Stimulated activated CD4-positive, alpha-beta T cell treated with anti-CD3 and anti-CD28 coated beads, Interleukin-15, amount 100 ng/mL, for 48 hours (primary cell): ENCODE measurements at places on chromosomes 5 and 9.

- DNase-seq: no peak
Measured at GRCh38 chr5:10652151-10652550, 88.3 kb downstream of the ANKRD33B start.

- no peak for DNase-seq
Measured at GRCh38 chr5:22044229-22044628, 808.9 kb downstream of the CDH12 start.

GRCh38 chr9:37293664-37294524, 128.6 kb upstream of the GRHPR start:
- DNase-seq: no peak

DNA sequence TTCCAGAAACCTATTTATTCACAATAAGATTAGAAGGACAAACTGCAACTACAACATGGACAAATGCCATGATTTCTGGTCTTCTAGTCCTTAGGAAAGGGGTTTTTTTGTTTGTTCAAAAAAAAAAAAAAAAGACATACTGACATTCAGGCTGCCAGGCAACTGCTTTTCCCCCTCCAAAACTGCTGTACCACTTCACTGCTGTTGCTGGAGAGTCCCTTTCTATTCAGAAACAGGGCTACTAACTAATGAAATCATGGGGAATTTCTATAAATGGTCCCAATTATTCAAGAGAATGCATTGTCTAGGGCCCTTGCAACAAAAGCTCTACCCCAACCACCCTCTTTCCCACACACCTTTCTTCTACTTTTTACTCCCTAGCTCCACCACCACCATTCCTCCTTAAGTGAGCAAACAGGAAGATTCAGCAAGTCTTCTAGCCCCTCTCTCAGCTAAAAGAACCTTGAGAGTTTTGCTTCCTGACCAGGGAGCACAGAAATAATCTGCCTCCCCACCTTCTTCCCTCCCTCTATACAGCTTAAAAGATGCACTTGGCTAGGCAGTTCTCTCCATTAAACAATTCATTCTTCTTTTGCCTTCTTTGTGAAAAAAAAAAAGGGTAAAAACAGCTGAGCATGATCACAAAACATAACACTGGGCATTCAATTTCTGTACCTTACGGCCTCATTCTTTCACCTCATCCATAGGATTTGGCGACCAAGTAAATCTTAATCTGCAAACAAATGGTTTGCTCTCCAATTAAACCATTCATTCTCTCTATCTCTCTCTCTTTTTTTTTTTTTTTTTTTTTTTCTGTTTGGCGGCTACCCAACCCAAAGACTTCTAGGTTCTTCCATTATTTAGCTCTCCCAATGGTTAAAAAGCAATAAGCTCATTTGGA, 13.8 kb downstream of the ZNF608 start:
- DNase-seq: no peak

GRCh38 chr5:11212706-11213105, 451.7 kb upstream of the DAP start:
- DNase-seq: no peak

GRCh38 chr5:109003928-109004327, 256.2 kb downstream of the FER start:
- DNase-seq: no peak

- no peak for DNase-seq
Measured at GRCh38 chr5:1447671-1448361, 2.6 kb upstream of the SLC6A3 start.

DNA sequence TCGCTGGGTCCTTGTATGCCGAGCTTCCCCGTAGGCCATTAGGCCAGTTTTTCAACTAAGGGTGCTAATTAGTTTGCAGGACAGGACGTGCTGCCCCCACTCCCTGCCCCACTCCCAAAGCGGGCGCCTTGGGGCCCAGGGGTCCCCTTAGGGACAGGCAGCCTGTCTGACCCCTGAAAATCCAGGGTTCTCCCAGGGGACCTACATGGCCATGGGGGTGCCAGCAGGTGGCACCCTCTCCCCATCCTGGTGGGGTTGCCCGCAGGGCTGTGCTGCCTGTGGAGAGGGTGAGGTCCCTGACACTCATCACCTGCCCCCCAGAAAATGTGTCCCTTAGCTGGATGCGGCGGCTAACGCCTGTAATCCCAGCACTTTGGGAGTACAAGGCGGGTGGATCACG, 8.5 kb upstream of the CCDC187 start:
- DNase-seq: no peak

- DNase-seq: no peak
Measured at GRCh38 chr5:14490309-14490711, 91.3 kb upstream of the OTULINL start.

- DNase-seq: no peak
Measured at GRCh38 chr5:5116956-5117355, 23.2 kb upstream of the ADAMTS16 start.

- no peak for DNase-seq
Measured at GRCh38 chr5:136190904-136191303, 2.1 kb downstream of the SMIM32 start.

GRCh38 chr5:99386406-99387077, 457.7 kb upstream of the CHD1 start:
- no peak for DNase-seq

DNA sequence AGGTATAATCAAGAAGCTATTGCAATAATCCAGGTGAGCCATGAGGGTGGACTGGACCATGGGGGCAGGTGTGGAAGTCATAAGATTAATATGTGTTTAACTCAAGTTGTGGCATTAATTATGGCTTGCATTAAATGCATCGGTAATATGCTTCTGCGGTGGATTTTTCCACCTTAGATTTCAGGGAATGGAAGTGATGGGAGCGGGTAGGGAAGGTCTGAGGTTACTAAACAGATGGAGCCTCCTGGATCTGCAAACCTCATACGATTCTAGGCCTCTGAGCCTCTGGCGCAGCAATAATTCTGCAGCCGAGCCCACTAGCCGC, 286 bp upstream of the ZNF483 start:
- no peak for DNase-seq

- DNase-seq: no peak
Measured at GRCh38 chr5:24621792-24622191, 23.0 kb downstream of the CDH10 start.

GRCh38 chr9:126671381-126671831, 57.7 kb downstream of the LMX1B start:
- no peak for DNase-seq

- no peak for DNase-seq
Measured at GRCh38 chr9:69463497-69464068, 138.6 kb downstream of the ENTREP1 start.

DNA sequence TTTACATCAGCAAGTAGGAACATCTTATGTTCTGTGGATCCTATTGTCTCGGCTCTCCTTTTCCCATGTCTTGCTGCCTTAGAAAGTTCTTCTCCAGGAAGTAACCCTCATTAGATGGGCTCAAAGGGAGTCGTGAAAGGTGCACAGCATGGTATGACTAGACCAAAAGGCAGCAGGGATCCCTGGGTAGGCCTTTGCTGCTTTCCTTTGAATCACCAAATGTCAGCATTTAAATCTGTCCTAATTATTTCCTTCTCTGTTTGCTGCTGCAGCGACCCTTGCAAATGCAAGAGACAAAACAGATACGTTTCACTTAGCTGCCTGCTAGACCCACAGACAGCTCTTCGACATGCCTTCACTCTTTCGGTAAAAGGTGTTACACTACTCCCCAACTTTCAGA, 218.4 kb downstream of the ACTL7B start:
- no peak for DNase-seq

DNA sequence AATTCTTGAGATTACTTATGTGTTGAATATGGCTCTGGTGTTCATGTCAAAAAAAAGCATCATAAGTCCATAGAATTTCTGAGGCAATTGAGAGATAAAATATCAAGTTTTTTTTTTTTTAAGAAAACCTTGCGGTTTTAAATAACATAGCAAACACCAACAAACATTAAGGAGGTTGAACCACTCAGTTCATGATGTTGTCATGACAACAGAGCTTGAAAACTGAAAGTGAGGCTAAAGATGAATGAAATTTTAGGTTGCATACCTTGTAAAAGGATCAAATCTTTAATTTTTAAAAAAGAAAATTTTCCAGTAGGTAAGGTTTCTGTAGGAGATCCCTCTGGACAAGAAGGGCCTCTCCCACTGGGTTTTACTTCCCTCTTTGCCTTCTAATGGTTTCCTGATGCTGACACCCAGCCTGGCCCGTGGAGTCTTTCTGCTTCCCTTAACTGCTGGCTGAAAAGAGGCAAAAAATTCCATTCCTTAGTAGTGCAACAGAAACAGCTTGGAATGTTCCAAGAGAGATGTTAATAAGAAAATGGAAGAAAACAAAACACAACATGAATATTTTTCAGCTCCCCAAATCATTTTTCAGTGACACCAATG, 60.0 kb upstream of the FER start:
- no peak for DNase-seq

GRCh38 chr5:19986031-19986619, 1.9 kb downstream of the CDH18 start:
- no peak for DNase-seq

DNA sequence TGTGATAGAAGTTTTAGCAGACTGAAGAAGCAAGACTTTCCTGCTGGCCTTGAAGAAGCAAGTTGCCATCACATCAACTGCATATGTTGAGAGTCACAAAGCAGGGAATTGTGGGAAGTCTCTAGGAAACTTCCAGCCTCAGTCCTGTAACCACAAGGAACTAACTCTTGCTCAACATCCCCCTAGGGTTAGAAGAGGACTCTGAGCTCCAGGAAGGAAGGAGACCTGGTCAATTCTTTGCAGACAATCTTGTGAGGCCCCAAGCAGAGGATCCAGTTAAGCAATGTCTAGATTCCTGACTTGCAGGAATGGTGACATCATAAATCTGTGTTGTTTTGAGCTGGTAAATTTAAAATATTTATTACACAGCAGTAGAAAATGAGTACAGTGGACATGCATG, 18.6 kb upstream of the ZNF366 start:
- DNase-seq: no peak

DNA sequence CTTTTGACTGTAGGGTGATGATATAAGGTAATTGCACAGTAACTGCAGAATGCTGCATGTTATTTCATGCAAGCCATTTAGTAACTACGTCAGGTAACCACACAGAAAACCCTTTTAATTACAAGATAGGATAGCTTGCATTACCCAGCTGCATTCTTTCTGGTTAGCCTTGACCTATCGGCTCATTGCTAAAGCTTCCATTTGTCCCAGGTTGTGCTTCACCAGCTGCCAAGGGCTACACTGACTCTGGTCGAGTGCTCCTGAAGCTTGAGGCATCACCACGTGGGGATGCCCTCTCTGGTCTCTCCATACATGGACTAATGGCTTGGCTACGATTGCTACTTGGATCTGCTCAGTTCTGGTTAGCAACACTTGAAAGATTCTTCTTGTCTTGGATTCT, 81.1 kb upstream of the SLC12A2 start:
- no peak for DNase-seq

DNA sequence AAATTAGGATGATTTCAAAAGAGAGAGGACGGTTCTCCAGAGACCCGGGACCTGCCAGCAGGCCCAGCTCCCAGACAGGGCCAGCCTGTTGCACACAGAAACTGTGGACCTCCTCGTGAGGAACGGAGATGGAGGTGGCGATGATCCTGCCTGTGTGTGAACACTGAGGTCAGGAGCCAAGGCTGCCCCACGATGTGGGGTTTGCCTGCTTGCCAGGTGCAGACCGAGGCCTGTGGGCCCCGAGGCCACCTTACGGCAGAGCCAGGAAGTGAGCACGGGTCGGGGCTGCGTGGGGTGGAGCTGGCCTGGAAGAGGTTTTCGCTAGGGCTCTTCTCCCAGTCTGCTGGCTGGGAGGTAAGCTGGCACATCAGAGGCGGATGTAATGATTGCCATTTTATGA, 4.3 kb downstream of the FAM163B start:
- no peak for DNase-seq

DNA sequence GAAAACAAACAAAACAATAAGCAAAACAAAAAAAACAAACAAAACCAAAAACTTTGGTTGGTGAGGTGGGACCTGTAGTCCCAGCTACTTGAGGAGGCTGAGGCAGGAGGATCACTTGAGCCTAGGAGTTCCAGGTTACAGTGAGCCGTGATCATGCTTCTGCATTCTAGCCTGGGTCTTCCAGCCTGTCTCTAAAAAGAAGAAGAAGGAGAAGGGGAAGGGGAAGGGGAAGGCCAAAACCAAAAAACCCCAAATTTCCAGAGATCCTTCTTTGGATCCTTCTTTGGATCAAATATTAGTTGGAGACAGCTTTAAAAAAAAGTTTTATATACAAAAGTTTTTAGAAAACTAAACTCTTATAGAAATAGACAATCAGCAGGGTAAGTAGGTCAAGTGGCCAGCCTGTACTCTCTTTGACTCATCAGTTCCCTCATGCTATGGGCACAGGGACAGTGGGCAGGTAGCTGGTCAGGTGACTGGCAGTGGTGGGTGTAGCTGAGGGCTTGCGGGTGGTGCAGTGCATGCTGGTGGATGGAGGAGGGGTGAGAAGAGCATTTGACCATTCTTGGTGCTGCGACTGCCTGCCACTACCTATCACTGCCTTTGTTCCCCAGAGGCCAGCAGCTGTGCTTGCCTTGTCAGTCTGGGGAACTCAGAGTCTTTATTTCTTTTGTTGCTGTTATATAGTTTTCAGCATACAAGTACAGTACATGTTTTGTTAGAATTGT, 12.6 kb downstream of the RCL1 start:
- DNase-seq: no peak

DNA sequence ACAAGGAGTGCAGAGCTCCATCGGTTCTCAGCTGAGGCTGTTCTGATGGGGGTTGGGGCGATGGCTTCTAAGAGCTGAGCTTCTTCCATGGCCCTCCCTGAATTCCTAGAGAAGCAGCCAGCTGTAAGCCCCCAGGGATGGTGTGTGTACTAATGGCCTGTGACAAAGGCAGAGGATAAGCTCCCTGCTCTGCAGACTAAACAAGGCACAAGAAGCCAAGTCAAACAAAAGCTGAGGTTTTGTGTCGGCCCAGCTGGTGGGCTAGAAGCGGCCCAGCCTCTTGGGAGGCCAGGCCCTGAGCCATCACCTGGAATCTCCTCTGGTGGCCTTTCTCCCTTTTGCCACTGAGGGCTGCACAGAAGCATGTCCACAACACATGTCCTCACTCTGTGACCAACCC, 75.0 kb upstream of the XPA start:
- no peak for DNase-seq

DNA sequence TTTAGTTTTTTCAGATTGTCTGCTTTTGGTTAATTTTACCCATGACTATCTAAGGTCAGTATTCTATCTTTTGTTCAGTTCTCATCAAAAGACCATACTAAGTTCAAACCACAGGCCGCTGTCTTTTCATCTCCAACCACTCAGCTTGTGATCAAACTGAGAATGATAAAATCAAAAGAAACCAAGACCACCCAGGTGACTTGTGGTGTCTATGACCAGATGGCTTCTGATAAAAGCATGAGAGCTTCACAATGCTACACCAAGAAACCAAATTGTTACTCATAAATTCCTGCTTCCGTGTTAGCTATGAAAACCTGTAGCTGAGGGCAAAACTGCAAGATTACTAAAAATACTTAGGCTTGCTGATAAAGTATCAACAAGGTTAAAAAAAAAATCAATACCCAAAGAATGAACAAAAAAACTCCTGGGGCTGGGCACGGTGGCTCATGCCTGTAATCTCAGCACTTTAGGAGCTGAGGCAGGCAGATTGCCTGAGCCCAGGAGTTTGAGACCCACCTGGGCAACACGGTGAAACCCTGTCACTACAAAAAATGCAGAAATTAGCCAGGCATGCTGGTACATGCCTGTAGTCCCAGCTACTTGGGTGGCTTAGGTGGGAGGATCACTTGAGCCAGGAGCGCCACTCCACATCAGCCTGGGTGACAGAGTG, 25.8 kb upstream of the GPX8 start:
- DNase-seq: no peak

GRCh38 chr9:12230708-12231107, 462.5 kb upstream of the TYRP1 start:
- no peak for DNase-seq

GRCh38 chr9:131361202-131361833, 32.6 kb upstream of the PRRC2B start:
- no peak for DNase-seq
